Activated B cell treated with CpG ODN at 0.5 μM for 24 hours (primary cell): ENCODE measurements at places on chromosomes 4 and X.

GRCh38 chrX:11733614-11734013 lies 24.4 kb upstream of the MSL3 start:
- DNase-seq, result no peak

- no peak for DNase-seq
Measured at GRCh38 chr4:36551697-36552214, 270.3 kb downstream of the DTHD1 start.

DNA sequence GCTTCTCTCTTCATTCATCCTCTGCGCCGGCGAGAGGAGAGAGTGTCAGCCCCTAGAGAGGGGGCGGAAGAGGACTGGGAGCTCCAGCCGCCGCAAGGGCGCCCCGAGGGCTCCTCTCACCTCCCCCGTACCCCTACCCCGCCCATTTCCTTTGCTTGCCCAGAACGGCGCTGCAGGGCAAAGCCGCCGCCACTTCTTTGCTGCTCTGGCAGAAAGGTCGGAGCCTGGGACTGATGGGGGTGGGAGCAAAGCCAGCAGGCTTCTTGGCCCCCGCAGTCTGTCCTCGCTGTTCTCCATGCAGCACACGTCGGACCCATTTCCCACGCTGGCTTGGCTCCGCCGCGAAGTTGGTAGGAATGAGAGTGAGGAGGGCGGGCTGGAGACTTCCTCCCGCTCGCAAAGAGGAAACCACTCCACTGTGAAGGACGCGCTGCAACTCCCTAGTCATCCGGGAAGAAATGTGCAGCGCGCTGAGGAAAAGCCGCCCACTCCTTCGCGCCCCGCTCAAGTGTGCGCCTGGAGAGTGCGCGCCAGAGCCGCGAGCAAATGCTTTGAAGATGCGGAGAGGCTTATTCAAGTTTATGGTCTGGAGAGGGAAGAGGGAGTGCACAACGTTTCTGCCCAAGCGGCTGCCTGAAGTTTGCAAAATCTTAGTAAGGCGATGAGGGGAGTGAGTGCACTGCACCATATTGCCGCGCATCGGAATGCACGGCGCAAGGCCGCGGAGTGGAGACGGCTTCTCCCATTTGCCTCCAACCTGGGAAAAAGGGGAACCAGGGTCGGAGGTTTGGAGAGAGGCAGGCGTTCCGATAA lies 2.8 kb upstream of the PCDH7 start:
- DNase-seq, result no peak

DNA sequence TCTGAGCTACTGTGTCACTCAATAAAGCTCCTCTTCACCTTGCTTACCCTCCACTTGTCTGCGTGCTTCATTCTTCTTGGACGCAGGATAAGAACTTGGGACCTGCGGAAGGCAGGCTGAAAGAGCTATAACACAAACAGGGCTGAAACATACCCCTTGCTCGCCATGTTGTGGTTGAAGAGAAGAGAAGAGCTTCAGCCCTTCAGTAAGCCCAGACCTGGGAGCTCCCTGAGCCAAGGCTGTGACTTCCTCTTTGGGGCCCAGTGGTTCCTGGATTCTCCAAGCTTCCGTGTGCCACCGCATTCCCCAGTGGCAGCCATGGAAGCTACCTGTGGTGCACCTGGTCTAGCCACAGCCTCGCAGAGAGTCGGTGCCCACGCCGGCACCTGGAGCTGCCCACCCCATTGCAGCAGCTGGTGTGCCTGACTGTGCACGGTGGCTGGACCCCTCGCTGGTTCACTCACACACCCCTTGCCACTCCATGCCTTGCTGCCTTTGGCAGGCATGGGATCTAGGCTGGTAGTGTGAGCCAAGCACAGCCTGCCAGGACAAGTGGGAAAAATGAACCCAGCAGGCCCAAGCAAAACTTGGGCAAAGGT lies 160.6 kb downstream of the EVC2 start:
- DNase-seq, result no peak

DNA sequence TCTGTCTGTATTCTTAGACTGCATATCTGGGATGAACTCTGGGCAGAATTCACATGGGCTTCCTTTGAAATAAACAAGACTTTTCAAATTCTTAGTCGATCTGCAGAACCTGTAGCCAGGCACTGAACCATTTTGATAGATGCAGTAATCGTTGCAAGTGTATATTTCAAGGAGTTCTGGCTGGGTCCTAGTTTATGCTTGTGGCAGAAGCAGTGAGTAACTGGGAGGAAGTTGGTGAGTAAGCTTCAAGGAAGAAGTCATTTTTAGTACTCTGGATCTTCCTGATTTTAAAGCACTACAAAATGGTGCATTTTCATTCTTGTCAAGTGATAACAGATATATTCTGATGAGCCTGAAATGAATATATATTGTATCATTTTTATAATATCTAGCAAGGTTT lies 9.5 kb downstream of the HPRT1 start:
- no peak for DNase-seq

- DNase-seq, result no peak
Measured at GRCh38 chr4:156971165-156971675, 379 bp downstream of the PDGFC start.

DNA sequence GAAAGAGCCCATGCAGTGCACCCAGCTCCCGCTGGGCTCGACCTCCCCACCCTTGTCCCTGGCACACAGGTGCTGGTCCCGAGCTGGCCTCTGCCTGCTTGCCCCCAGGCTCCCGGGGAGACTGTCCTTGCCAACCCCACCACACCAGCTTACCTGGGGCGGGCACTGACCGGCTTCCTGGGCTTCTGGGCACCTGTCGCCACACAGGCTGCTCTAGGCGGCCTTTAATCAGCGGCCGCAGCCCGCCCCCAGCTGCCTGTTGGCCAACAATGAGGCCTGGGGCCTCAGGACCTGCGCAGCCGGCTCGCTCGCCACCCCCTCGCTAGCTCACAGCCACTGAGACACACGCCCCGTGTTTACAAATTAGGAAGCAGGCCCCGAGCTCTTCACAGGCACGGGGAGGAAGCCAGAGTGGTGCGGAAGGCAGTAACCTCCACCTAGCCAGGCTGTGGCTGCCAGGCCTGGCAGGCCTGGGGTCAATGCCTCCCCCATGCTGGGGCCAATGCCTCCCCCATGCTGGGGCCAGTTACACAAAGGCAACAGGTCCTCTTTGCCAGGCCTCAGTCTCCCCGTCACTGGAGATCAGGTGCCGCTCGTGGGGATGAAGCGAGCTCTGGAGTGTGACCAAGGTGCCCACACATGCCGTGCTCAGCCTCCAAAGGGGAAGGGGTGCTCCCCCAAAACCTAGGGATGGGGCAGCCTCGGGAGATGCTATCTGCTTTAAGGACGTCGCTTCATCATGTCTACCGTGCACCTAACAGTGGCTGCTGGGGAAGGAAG lies at the start of gene TREX2:
TREX2 (minus strand) TSS at position 201 of the 780 bp plus-strand sequence. CDS start 626 bp downstream, outside the sequence.
- no peak for DNase-seq

DNA sequence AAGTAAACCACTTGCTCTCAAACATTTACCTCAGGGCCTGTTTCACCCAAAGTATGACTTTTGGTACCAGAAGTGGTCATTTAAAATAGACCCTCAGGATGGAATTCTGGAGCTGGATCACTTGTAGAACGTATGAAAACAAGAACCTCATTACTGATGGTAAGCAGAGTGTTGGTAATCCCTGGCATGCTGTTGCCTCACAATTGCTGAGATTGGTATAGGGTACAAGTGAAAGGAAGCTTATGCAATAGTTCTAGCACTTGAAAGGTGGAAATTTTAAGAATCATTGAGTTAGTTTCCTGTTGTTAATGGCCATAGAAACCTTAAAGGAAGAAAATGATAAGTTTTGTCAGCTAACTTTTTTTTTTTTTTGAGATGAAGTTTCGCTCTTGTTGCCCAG lies 22.3 kb upstream of the THOC2 start:
- no peak for DNase-seq

DNA sequence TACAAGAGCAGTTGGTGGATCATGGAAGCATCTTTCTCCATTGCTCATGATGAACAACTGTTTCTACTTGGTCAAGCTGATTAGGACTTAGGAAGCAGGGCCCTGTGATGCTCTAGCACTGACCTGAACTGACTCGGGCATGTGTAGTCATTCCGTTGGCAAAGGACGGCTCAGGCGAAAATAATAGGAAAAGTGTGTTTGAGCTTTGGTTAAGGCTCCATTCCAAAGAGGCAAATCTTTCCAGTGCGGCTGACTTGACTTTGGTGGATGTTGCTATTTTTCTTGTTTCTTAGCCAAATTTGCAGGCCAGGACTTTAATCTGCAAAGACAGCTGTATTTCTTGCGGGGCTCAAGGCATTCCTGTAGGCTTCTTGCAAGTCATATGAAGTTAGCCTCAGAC lies 39.5 kb downstream of the ZNF518B start:
- DNase-seq, result no peak

DNA sequence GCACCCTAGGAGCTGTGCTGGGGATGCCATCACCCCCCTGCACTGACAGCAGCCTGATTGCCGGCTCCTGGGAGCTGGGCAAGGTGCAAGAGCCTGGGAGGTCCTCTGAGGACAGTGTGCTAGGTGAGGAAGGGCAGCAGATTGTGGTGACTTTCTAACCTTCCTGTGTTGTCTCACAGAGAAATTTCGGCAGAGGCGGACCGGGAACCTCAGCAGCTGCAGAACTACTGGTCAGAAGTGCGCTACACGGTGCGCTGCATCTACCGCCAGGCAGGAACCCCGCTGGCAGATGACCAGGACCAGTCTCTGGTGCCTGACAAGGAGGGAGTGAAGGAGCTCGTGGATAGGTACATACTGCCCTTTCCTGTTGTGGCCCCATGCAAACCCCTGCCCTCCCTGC lies 89.8 kb downstream of the FAM193A start:
- no peak for DNase-seq

DNA sequence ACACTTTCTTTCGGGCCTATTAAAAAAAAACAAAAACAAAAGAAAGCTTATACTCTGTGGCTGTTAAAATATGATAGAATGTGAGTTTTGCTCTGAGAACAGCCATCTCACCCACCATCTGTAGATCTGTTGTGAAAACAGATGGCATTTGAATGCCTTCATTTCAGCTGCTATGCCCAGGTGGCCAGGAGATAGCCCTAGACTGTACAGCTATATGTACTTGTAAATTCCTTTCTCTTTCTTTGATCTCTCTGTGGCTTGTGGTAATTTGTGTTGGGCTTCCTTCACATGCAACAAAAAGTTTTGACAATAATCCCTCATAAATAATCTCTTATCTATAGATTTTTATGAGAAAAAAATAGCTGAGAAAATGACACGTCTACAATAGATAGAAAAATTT lies 38.1 kb downstream of the PNPLA4 start:
- no peak for DNase-seq

GRCh38 chr4:105686571-105686970 lies 21.9 kb downstream of the INTS12 start:
- DNase-seq, result no peak

DNA sequence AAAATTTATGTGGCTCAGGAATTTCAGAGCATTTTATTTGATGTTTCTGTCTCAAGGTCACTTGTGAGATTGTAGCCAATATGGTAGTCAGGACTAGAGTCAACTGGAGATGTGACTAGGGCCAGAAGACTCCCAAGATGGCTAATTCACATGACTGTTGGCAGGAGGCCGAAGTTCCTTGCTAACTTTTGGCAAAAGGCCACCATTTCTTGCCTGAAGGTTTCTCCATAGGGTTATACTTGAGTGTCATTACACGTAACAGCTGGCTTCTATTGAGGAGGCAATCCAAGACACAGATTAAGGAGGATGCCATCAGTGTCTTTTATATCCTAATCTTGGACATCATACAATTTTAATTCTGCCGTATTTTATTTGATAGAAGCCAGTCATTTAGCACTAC lies 162.3 kb upstream of the MAOA start:
- DNase-seq, result no peak

DNA sequence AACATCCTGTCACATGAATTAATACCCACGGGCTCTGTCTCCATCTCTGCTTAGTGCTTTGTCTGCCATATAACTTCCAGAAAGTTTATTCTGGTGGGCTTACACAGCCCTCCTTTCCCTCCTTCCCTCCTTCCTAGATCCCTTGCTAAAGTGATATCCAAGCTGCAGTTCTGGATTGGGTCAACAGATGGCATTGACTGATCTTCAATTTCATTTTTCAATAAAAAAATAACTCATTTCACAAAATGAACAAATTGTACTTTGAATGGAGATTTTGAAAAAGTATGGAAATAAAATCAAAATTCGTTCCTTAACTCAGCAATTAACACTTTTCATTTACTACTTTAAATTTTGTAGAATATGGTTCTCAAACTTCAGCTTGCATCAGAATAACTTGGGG lies 94.9 kb downstream of the NXF2 start:
- DNase-seq, result no peak

- DNase-seq, result no peak
Measured at GRCh38 chr4:40251366-40251765, 54.5 kb downstream of the RHOH start.
